Left renal cortex interstitium (tissue), 4 donors: ENCODE measurements at places on chromosomes 16 and 17.

- DNase-seq = no peak
Observed at GRCh38 chr16:66976746-66977145, 11.6 kb upstream of the CES4A start.

DNA sequence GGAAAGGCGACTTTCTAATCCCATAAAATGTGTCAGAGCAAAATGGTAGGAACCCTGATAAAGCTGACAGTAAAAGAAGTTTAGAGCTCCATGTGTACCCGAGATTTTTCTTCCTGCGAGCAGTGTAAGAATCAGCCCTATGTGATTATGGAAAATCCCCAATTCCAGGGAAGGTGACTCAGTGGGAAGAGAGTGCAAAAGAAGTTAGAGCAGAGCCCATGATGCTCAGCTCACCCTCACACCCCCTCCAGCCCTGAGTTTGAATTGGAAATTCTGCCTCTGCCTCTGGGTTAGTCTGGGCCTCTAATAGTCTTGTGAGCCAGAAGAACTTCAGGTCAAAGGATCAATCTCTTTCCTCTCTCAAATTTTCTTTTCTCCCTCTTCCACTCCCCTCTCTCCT lies 12.5 kb downstream of the C17orf78 start:
- DNase-seq = no peak

DNA sequence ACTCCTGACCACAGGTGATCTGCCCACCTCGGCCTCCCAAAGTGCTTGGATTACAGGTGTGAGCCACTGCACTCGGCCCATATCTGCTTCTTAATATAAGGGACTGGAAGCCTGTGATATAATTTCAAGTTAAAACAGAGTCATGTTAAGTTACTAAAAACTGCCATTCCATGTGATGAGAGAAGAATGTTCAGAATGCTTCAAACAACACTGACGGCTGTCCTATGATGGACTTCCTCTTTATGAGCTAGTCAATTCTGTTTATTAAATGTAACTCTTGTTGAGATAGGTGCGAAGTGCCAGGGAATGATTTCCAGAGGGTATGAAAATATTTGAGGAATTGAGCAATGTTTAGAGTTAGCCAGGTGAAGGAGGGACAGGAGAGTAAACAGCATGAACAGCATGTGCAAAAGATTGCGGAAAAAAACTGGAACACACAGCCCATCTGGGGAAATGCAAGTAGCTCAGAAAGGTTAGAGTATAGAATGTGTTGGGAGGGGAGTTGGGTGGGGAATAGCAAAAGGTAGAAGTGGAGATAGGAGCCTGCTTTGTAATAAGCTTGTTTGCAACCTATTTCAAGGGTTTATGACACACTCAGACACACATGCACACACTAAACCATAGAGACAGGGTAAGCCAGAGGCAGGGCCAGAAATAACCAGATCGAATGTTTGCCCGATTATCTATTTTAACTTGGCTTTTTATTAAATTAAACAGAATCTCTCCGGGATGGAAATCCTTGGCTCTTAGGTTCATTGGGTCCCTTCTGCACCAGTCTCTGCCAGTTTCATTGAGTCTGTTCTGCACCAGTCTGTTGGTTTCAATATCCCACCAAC lies 135.6 kb upstream of the COX10 start:
- no peak for DNase-seq

GRCh38 chr16:48491517-48491916 lies 106.3 kb upstream of the SIAH1 start:
- no peak for DNase-seq

GRCh38 chr16:75256696-75257343 lies 5.4 kb upstream of the BCAR1 start:
- no peak for DNase-seq

DNA sequence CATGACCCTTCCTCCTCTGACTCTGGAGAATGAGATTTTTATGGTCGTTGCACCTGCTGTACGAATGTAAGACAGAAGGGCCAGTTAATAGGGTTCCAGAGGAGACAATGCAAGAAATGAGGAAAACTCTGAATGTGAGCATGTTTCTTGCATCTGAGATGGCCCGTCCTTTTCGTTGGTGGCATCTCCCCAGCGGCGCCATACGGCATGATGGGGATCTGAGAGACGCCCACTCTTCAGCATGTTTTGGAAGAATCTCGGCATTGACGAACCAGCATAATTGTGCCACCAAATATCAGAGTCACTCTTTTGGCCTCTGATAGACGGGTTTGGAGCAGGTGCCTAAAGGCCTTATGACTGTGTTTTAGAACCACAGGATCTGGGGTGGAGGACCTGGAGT lies 126.5 kb upstream of the RCVRN start:
- DNase-seq = no peak

GRCh38 chr17:78781104-78781892 lies 775 bp downstream of the CYTH1 start:
- DNase-seq = no peak

DNA sequence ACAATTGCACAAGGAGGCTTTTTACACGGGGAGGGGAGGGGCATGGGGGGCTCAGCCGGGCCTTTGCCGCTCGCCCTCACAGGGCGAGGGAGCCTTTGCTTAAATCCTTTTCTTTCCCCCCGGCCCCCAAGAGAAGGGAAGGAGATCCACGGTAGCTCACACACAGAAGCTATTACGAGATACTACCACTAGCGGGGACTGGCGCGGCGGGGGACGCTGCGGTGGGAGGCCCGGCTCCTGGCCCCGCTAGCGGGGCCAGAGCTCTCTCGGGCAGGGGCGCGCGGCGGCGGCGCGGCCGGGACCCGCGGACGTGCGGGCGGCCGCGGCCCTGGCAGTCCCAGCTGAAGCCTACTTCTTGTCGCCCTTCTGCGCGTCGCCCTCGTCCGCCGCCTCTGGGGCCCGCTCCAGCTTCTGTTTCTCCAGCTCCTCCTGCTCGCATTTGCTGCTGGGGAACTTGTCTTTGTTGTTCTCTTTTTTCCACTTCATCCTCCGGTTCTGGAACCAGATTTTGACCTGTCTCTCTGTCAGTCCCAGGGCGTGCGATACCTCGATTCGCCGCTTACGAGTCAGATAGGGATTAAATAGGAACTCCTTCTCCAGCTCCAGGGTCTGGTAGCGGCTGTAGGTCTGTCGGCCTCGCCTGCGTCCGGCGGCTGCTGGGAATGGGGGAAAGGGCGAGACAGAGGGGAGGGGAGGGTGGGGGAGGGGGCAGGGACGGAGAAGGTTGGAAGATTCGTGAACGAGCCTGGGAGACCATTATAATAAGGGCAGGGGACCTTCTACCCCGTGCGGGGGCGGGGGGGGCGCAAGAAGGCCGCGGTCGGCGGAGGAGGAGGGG lies 2.0 kb downstream of the HOXB8 start:
- no peak for DNase-seq

DNA sequence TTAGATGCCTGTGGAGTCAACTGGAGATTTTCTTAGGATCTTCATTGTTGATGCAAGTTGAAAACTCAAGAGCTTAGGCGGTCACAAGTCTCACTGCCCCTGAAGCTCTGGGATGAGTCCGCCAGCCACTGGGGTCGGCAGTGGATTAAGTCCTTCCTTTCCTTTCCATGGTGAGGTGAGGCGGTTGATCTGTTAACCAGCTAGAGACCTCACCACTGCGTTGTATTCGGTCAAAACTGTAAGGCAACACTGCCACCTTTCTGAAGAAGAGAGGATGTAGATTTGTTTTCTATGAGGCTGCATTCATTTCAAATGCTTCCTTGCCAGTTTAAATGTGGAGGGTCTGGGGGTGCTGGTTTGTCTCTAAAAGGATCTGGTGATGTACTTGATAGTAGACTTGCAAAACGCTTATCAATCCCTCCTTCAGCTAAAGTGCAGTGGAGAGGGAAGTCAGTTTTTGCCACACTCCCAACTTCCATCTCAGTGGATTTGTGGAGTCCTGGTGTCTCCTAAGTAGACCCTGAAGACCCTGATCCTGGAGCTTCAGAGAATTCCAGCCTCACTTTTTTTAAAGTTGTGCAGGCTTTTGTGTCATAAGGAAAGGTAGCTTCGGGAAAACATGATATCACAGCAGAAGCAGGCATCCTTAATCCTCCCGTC lies 1.7 kb downstream of the MYOCD start:
- no peak for DNase-seq

- DNase-seq = no peak
Observed at GRCh38 chr16:1034230-1035065, 38.1 kb upstream of the SSTR5 start.
